ENCODE measurements at places on chromosomes 3 and 15.

DNA sequence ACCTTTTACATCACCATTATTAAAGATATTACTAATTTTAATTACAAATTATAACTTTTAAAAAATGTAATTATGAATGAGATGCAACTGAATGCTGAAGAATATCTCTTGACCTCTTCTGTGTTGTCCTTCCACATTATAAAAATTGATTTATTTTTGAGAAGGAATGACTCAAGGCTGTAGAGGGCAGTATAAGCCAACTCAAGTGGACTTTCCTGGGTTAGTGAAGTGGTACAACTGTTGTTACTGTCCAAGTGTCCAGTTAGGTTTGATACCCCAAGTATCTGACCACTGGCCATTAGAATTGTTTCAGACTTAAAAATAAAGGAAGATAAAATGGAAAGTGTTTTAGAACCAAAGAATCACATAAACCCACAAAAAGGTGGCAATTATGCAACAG lies 51.9 kb downstream of the BBX start:
- DNase-seq = no peak

- DNase-seq = peak; percentile 15
Observed at GRCh38 chr15:56821721-56822425, 88.6 kb upstream of the ZNF280D start.

GRCh38 chr15:100703671-100704070 lies 101.3 kb downstream of the ASB7 start:
- DNase-seq = no peak

DNA sequence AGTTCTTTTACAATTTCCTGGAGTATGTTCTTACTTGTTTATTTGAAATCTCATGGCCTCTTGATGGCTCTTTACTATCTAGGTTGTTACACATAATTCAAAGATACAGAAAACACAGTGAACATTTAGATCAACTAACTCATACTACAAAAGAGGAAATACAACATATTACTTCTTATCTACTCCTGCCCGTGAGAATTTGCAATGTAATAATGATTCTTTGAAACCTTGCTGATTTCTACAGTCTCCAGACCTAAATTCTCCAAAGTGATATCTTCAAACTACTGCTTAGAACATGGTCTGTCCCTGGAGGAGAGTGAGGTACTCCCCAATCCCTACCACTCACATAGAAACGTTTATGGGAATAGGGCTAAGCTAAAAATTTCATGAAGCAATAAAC lies 29.9 kb upstream of the GOLGA8B start:
- no peak for DNase-seq

DNA sequence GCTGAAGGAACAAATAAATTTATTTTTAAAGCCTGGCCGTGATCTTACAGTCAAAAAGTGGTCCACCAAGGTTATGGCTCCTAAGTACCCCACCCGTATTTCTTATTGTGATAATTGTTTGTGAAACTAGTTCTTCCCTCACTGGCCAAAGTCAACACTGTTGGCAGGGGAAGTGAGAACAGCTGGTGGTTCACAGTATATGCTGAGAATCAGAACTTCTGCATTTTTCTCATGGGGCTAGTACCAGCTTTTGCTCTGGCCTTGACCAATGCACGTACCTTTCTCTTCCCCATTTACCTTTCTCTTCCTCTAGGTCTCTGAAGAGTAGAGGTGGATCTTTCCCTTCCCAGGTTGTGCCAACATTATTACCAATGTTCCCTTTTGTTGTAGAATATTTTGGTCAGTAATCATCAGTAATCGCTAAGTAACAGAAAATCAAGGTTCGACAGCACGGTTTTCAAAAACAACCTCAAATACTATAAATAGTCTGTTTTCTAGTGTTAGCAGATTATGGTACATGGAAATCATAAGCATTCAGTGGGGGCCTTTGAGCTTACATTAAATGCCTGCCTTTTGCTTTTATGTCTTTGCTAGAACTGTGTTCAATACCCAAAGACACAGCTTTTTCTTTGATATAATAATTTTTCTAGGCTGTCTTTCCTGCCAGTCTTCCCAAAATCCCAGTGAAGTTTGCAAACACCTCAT lies 268.0 kb downstream of the LPP start:
- DNase-seq = no peak

GRCh38 chr15:68597581-68597980 lies 18.8 kb downstream of the CORO2B start:
- no peak for DNase-seq

GRCh38 chr15:85694091-85694490 lies 100.6 kb downstream of the KLHL25 start:
- DNase-seq = no peak

DNA sequence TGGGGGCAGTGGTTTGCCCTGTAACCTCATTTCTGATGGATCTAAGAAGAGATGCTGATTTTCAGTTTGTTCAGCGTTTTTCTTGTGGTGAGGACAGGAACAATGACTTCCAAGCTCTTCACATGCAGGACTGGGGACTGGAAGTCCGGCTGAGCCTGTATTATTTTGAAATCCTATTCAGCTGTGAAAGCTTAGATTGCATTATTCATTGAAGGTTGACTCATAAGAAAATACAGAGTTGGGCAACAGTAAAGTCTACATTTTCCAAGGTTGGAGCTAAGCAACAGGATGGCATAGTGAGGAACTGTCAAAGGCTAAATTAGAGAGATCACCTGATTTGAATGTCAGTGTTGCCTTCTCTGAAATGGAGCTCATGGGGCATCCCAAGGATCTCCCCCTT lies 230.9 kb upstream of the FEZF2 start:
- DNase-seq = no peak

DNA sequence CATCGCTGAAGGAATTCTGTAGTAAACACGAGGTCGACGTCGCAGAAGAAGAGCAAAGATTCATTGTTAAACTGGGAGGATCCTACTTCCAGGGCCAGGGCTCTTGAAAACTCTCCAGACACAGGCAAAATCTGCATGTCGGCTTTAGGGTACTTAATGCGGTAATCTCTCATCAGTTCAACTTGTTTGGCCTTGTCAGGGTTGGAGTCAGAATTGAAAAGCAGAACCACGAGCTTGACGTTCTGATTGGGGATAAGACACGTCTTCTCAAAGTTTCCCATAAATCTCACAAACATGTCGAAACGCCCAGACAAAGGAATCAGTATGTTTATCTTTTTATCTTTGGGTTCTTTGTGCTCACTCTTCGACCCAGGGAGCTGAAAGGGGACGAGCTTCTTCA lies 74.0 kb downstream of the CHSY1 start:
- no peak for DNase-seq

- no peak for DNase-seq
Observed at GRCh38 chr15:32690941-32691688, 26.7 kb upstream of the GREM1 start.

DNA sequence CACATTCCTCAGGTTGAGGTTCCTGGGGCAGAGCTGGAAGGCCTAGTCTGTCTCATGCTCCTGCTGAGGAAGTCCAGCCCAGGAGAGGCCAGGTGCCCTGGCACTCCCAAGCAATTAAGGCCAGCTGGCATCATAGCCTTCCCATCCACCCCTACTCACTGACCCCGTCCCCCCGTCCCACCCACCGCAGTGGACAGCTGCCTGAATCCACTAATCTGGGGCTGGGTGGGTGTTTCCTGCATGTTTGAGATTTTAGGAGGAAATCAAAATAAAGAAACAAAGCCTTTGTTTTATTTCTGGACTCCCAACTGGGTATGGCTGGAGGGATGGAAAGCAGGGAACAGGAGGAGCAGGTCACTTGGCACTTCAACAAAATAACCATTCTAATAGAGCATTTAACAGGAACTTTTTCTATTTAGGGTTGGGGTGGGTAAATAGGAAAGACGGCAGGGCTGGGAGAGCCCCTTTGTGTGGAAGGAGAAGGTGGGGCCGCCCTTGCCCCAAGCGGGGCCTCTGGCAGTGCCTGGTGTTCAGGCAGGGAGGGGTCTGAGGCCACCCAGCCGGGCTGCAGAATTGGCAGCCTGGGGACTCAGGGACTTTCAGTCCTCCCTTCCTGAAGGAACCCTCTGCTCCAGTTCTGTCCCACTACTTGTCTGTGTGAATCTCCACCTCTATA lies 8.5 kb downstream of the MRAS start:
- no peak for DNase-seq

GRCh38 chr3:152834776-152835600 lies at the start of gene P2RY1:
Gene P2RY1, plus strand, starts transcription at chr3:152835131. Its CDS starts 652 bp downstream, at chr3:152835783.
- no peak for DNase-seq

GRCh38 chr3:89332386-89332785 lies 225.0 kb downstream of the EPHA3 start:
- no peak for DNase-seq

DNA sequence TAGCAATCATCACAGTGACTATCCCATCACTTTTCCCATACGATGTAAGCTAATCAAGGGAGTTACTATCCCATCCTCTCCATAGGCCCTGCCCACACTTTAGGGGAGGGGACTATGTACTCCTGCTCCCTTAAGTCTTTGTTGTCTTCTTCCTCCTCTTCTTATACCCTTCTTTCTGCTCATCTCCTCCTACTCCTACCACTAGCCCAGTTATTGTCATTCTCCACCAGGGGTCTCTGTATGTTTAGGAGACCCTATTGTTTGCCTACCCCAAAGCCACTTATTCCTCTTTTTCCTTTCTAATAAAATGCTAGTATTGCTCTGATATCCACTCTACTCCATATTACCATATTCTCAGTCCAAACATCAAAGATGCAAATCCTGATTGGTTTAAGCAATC lies 27.8 kb downstream of the STAC start:
- no peak for DNase-seq

DNA sequence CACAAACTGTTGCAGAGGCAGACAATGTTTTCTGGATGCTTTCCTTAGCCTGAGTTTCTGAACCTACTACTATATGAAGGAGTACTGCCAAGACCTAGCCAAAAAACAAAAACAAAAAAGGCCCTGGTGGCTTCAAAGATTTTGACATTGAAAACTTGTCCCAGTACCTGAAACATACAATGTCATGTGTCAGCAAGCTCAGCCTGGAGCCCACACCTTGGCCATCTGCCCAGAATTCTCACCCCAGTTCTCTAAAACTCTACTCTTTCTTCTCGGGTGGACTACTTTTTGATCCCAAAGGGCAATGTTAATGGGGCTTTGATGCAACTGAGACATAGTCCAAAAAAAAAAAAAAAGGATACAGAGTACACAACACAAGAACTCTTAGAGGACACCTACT lies 81.4 kb downstream of the FAM174B start:
- DNase-seq = no peak

DNA sequence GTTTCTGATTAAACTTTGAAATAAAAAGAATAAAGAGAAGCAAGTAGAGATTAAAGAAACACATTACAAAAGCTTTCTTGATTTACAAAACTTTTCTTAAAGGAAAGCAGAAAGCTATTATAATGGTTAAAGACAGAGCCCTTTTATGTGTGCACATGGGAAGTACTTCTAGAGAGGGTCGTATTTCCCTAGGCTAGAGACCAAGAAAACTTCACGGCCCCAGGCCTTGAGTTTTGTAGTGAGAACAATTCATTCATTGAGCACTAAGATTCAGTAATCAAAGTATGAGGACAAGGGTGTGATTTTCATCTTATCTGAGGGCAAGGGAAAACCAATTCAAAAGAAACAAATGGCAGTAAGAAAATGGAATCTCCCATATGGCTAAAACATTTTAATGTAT lies 854.1 kb downstream of the ROBO1 start:
- no peak for DNase-seq

- no peak for DNase-seq
Observed at GRCh38 chr15:34953851-34954250, 15.7 kb downstream of the AQR start.

DNA sequence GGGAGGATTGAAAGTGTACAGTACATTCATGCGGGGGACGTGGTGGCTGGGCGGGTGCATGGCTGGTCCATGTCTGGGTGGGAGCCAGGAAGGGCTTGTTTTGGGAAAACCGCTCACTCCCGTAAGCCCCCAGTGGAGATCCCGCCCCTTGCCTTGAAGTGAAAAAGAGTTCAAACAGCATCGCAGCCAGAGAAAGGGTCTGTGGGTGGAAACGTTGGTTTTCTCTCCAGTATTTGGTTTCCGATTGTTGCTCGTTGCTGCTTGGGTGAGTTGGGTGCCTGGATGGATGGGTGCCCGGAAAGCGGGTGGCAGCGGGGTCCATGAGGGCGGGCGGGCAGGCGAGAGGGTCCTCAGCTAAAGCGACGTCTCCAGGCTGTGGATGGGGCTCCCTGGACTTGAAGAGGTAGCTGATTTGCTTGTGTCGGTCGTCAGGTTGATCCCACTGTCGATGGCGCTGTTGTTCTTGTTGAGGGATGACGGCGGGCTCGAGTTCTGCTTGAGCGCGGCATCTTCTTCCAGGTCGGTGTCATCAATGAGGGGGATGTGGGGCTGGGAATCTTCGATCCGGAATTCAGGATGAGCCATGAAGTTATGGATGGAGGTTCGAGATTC lies 7.7 kb upstream of the SEC13 start:
- DNase-seq = no peak

DNA sequence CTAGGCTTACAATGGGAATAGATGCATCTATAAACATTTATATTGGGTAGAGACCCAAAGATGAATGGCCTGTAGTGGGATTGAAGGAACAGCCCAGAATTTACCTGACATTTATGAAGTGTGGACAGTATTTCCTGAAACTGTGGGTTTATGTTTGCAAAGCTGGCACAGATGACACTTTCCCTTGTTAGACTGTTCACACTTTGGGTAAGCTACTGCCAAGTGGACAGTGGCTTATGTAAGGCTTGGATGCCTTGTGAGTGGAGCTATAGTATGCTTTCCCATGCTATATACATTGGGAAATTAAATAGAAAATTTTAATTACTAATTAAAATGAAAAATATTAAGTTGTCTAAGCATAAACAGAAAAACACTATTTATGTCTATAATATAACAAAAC lies 48.5 kb downstream of the STARD9 start:
- DNase-seq = no peak

DNA sequence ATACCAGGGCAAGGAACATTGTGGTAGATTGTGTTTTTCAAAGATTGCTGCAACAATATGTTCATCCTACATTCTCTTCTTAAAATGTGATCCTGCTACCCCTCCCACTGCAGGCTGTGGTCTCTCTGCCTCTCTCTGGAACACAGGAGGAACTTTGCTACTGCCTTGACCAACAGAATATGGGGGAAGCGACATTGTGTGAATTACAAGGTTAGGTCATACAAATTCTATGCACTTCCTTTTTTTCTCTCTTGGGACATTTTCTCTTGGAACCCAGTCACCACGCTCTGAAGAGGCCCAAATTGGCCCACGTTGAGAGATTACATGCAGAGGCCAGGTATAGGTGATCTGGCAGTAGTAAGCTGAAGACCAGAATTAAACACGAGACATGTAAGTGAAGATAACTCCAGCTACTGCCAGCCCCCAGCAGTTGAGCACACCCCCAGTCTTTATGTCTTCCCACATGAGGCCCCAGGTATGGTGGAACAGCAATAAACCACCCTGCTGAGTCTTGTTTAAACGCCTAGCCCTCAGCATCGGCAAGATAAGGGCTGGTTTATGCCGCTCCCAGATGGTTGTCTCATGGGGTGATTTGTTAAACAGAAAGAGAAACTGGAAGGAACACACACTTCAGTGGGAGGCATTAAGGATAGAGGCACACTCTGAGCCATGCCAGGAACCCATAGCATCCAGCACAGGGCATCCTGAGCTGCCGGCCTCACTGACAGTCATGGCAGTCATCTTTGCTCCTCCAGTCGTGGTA lies 59.9 kb downstream of the FAM43A start:
- no peak for DNase-seq

GRCh38 chr3:122092460-122093165 lies 37.5 kb downstream of the CD86 start:
- DNase-seq = no peak

- no peak for DNase-seq
Observed at GRCh38 chr15:38898236-38898635, 333.6 kb upstream of the RASGRP1 start.

Data from NCI-H1436 treated with DMSO at 0.1 percent for 48 hours (cell line).